ENCODE measurements at places on chromosomes 5 and 9.

DNA sequence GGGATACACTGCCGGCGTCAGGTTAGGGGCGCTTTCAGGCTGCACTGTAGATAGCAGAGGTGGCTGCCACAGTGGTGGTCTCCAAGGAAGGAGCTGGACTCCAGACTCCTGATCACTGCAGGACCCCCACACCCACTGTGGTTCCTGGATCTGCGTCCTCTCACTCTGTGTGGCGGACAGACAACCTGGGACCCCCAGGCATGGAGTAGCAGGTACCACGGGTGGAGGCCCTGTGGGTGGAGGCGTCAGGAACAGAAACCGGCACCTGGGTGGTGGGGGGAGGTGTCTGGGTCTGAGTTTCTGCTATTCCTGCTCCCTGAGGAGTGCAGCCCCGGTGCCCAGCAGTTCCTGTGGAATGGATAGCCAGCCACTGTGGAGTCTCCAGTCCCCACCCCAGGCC is 75.1 kb upstream of the PCAT7 start:
- no peak for DNase-seq

- DNase-seq, result no peak
Observed at GRCh38 chr5:111626473-111627148, 114.3 kb upstream of the STARD4 start.

DNA sequence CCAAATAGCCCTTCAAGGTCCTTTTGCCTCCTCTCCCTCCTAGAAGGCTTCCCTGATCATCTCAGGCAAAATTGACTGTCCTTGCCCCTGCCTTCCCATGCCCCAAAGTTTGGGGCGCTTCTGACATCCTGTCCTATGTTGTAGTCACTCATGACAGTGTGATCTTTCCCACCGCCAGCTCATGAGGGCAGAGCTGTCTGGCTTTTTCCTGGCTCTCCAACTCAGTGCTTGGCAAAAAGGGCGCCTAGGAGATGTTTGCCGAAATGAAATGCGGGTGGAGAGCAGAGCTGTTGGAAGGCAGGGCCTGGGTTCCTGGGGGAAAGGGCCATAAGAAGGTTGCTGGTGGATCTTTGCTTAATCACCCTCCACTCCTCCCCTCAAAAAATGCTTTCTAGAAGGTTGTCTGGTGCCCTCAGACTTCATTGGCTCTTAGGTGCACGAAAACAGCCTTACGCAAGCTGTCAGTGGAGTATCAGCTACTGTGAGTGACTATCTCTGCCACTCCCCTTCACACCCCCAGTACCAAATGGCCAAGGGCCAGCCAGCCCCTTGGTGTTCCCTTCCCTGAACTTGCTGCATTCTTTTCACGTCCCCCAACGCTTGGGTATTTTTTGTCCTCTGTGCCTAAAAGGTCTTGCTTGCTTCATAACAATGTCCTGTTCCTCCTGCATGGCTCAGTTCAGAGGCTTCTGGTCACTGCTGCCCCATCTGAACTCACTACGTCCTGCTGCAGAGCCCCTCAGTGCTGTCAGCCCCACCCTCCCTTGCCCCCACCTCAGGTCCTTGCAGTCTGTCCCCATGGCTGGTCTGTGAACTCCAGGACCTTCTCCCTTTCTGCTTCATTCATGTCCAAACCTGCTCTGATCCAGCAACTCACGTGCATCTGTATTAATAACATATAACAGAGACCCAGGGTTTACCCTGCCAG is 2.6 kb upstream of the SLC25A51 start:
- no peak for DNase-seq

- DNase-seq, result no peak
Observed at GRCh38 chr9:21528123-21528808, 46.2 kb upstream of the IFNE start.

DNA sequence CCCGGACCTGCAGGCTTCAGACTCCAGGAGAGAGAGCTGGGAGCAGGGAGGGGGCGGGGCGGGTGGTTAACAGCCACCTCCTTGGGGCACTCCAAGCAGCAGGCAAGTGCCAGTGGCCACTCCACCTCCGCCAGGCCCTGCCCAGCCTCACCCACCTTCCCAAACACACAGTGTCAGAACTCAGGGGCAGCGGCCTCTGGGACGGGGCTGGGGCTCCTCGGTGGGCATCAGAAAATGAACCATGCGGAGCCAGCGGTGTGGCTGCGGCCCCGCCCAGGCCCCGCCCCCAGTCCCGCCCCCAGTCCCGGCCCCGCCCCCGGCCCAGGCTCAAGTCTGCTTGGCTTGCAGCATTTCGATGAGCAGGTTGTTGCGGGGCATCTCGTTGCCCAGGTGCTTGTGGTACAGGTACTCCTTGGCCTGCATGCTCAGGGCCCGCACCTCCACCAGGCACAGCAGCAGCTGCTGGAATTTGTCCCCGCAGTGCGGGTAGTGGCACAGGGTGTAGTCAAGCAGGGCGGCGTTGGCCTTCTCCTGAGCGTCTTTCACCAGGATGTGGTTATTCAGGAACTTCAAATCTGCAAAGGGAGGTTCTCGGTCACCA is 24.7 kb downstream of the NR5A1 start:
- DNase-seq, result no peak
